ENCODE measurements at places on chromosomes 12 and 14.

- no peak for DNase-seq
These were observed 51.6 kb upstream of the ABCC9 start for GRCh38 chr12:21992823-21993222.

DNA sequence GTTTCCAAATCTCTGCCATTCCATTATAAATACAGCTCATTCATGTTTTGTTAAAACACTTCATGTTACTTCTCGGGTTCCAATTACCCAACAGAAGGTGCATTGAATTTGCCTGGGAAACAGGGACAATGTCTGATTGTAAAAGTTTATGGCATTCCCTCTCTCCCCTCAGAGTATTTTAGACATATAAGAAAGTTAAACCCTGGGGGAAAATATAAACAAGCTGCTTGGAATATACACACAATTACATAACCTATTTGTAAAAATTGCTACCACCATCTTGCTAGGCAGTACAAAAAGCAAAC lies 60.0 kb downstream of the BTG1 start:
- DNase-seq, result no peak

GRCh38 chr14:77125823-77126325 lies 15.7 kb downstream of the ZDHHC22 start:
- no peak for DNase-seq

DNA sequence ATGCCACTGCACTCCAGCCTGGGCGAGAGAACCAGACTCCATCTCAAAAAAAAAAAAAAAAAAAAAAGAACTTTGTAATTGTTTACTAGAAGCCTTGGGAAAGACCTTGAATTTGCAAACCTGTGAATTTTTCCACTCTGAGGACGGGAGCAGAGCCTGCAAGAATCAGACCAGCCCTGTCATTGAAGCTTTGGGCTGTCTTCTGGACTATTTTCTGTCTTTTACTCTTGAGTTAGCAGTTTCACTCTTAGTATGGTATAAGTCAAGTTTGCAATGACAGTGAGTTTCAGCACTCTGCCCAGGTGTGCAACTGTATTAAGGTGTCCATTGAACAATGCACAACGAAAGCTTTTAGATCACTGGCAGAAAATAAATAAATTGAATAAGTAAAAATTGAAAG lies 81.4 kb upstream of the KRAS start:
- no peak for DNase-seq

DNA sequence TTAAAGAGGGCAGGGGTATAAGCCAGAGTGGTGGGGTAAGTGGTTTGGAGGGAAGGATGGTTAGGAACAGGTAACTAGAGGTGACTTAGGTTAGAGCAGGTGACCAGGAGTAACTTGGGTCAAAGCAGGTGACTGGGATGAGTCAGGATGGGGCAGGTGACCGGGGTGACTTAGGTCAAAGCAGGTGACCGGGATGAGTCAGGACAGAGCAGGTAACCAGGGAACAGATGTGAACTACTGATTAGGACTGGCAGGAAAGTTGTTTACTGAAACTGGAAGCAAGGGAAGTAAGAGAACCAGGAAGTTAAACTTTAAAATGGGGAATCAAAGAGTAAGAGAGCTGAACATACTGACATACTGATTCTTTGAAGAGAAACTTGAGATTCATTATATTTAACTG lies 57.4 kb downstream of the FSCB start:
- DNase-seq, result no peak

- no peak for DNase-seq
These were observed 10.5 kb downstream of the CLEC6A start for GRCh38 chr12:8466241-8466640.

DNA sequence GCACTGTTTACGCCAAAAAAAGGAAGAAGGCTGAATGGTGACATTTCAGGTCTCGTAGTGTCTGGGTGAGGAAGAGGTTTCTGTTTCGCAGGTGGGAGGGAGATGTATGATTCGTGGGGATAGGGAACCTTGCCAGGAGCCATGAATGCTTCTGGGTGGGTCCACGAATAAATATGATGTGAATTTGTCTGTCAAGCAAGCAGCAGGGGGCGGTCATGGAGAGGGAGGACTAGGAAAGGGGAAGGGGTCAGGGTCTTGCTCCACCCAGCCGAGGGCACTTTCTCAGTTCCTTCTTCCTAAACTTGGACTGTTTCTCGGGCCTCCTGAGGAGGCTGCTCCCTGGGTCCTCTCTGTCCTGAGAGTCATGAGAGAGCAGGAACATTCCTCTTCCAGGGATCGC lies 72.5 kb downstream of the LGMN start:
- DNase-seq, result no peak

DNA sequence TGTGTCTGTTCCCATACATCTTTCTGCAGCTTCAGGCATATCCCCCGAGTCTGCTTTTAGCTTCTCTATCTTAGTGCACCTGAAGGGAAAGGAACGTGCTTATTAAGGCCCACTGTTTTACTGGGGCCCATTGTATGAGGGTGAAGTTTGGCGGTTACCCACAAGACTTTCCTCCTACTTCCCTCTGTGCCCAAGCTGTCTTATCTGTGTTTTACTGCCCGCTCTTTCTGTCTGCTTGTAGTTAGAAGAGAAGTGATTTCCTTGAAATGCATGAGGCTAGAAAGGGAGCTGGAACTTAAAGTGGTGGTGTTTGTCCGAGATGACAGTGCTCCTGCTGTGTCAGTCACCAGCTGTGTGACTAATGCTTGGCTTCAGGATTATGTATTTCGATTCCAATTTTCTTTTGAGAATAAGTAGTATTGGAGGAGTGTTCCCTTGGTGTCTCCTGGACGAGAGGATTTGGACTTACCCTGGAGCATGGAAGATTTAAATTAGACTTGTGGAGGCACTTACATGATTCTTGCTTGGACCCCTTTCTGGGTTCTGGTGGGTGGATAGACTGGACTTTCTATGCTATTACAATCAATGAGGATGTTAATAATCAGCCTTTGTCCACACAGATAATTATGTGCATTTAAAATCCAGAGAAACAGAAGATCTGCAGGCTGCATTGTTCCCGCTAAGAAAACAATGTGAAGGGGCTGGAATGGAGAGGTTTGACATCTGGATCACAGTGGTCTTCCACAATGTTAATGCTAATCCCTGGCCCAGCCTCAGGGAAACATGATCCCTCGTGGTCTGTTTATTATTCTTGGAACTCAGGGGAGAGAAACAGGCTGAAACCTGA lies 13.9 kb upstream of the KRT86 start:
- no peak for DNase-seq

GRCh38 chr14:54698501-54698900 lies 131.6 kb downstream of the SAMD4A start:
- DNase-seq, result no peak

GRCh38 chr14:89190765-89191513 lies 226.1 kb downstream of the FOXN3 start:
- DNase-seq, result no peak
